ENCODE measurements at places on chromosomes 1 and 21.
A peak's percentile ranks its signal among the peaks of the same experiment; 100 is the strongest.

- peak; percentile 97 for DNase-seq
Observed at GRCh38 chr1:145957443-145958319, at the start of gene LIX1L. TSS of gene LIX1L (minus strand) at chr1:145958017. CDS start at chr1:145957927, 90 bp downstream.

GRCh38 chr1:87392248-87393192, 63.8 kb downstream of the LMO4 start:
- peak; percentile 38 for DNase-seq

DNA sequence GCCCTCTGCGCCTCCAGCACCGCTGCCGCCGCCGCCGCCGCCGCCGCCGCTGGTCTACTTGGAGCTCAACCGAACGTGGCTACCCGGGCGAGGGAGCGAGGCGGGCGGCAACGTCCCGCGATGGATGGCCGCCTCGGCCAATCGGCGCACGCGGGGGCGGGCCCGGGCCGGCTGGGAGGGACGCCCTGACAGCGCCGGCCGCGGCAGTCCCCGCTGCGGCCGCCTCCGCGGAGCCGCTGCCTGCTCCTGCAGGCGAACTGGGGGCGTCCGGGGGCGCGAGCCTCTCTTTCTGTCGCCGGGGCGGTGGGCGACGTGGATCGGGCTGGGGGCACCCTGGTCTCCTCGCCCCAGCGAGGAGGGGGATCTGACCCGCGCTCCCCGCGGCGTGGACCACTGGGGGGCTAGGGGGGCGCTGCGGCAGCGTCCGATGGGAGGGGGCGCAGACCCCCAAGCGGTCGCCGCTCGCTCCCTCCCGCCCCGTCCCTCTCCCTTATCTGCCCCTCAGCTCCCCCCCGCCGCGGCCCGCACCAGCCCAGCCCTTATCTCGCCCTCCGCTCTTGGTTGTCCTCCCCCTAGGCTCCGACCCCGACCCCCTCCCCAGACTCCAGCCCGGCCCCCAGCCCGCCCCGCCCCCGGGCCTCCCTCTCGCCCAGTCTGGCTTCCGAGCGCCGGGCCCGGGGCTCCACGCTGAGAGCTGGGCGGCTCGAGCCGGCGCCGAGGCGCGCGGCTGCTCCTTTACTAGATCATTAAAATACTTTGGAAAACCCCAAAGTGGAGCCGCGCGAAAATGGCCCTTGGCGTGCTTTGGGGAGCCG, at the start of gene SSBP3:
TSS of gene SSBP3 (minus strand) at position 56 of the 815 bp plus-strand sequence.
- peak; percentile 89 for DNase-seq

DNA sequence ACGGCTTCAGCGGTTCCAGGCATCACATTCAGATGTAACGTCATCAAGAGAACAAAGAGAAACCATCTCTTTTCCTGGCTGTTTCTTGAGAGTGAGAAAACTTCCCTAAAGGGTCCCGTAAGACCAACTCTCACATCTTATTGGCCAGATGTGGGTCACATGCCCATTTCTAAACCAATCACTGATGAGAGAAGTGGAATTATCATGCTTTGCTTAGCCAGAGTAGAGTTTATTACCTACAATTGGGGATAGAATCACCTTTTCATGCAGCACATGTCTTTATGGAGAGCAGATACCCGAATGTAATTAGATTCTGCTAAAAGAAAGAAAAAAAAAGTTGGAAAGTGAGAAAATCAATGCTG, 54.4 kb downstream of the LYPLAL1 start:
- DNase-seq, result no peak

DNA sequence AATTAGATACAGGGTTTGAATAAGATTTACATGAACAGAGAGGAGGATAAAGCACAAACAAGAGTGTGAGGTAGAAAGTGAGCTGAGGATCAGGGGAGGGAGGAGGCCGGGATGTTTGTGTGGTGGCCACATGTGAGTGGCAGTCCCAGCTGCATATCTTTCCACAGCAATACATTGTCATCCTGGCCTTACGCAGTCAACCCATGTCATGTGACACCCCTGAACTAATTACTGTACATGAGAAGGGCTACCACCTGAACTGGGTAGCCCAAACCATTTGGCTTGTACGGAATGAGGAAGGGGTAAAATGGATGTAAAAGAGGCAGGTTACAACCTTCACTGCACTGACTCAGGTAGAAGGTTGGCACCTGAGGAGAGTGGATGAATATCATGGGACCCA, 4.2 kb downstream of the SLAMF7 start:
- no peak for DNase-seq

DNA sequence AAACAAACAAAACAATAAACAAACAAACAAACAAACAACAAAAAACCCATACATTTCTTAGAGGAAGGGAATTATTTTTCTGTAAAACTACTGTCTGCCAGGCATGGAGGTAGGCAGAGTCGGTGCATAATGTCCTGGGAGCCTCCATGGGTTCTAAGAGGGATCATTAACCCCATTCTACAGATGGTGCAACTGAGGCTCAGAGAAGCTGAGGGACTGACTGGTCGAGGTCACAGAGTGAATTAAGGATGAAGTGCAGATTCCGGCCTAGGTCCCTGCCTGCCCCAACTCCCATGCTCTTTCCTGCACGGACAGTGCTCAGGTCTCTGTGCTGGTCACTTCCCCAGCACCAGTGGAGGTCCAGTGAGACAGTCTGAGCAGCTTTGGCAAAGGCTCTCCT, 15.8 kb upstream of the WNT4 start:
- no peak for DNase-seq

DNA sequence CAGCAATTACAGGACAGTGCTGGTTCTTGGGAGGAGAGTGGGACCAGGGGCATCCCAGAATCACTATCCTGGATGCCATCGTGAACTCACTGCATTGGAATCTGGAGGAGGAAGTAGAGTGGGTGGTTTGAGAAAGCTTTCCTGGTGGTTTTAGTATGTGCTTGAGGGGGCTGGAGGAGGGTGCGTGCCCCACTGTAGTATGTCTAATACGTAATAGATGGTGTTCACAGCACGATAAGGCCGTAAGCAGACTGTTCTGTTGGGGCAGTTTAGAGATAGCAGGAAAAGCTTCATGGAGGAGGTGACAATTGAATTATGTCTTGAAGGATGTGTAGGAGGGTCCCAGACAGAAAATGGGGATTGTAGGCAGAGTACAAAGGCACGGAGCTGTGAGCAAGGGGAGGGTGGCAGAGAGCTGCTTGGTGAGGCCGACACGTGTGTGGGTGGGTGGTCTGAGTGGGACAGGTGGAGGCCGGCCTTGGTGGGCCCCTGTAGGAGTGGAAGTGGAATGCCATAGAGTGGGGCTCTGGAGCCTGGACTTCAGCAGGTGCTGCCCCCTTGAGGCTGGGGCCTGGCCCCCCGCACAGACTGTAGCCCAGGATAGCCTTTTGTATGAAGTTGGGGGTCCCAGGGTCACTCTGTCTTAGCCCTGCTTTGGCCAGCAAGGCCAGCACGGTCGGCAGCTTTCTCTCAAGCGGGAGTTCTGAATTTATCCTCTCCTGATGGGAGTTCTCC, 37.0 kb downstream of the IL6R start:
- no peak for DNase-seq

- no peak for DNase-seq
Observed at GRCh38 chr1:208089761-208090370, 154.3 kb downstream of the PLXNA2 start.

- DNase-seq, result no peak
Observed at GRCh38 chr1:234386122-234386521, 12.9 kb downstream of the COA6 start.

- DNase-seq, result no peak
Observed at GRCh38 chr1:31390071-31390470, 17.2 kb upstream of the FABP3 start.

DNA sequence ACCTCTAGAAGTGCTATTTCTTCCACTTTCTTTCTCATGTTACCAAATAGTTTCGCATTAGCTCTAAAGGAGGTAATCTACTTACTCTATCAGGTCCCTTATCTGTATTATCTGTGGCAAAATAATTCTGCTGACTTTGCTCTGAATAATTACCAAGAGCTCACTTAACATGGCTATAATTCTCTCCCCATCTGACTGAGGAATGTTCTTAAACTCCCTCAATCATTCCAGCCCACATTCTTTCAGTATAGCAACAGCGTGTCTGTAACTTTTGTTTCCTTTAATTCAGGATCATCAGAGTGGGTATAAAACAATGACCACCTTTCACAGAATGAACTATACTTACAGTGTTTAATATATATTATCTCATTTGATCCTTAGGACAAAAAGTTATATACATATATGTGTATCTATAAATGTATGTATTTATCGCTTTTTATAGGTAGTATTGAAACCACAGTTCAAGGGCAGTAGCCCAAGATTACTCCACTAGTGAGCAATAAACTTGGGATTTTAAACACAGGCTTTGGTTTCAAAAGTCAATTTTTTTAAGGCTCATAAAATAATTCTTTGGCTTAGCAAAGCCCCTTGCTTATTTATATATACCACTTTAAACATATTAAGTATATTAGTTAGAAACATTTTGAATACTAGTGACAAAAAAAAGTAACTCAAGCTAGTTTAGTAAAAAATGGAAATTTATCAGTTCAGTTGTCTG, 36.1 kb upstream of the ST6GALNAC3 start:
- DNase-seq, result no peak

DNA sequence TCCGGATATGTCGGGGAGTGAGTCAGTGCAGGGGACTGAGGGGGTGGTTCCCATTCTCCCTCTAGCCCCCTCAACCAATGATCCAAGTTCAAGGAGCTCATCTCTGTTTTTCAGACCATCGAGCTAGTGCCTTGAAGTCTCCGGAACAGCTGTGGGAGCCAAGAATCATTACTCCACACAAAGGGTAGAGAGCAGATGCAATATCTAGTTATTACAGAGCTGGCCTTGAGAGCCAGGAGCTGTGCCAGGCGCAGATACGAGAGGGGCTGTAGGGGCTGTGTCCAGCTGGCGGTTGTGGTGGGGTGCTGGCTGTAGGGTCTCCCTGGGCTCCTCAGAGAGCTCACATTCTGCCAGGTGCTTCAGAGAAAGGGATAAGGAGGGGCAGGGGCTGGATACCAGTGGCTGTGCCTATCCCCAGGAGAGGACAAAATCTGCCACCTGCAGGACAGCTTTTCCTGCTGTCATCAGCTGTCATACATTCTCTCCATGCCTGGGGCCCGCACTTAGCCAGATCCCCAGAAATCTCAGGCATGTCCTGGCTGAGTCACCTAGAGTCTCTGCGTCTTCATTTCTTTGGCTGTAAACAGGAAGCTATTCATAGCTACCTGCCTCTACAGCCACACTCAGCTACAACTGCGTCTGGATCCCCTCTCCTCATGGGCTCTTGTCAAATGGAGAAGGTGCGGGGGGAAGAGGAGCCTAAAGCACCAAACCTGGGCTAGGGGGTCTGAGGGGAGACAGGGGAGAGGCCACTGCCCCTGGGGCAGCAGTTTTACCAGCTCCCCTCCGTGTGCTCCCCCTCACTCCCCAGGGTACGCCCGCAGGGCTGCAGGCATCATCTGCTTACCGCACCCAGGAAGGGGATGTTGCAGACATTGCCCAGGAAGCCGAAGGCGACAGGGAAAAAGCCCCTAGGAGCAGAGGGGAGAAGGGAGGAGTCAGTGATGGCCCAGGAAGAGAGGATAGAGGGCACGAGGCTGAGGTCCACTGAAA, 2.4 kb upstream of the KISS1 start:
- DNase-seq, result peak; percentile 44

- no peak for DNase-seq
Observed at GRCh38 chr1:19063122-19063521, 106.6 kb upstream of the IFFO2 start.

- peak; percentile 88 for DNase-seq
Observed at GRCh38 chr1:209409780-209410179, 173.7 kb upstream of the CAMK1G start.

DNA sequence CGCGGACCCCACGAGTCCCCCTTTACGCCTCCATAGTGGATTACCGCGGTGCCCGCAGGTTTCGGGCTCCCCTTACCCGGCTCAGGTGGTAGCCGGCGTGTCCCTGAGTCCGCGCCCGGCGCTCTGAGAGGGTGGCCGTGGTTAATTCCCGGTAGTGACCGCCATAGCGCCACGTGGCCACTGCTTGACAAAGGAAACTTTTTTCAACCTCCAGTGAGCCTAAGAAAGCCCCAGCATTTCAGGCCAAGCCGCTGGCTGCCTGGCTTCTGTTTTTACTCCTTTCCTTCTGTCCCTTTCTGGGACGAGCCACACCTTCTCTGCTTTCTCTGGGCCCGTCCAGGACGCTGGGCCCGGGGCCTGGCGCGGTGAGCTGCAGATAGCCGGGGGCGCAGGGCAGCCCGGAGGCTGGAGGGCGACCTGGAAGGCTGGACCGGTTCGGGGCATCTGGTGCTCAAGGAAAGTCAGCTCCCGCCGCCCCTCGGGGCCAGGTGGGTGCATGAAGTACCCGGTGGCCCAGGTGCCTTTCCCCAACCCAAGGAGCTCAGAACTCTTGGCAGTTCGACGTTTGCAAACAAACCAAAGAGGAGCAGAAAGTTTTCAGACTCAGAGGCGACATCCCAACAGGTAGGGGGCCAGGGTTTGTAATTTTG, 540 bp upstream of the C1orf198 start:
- DNase-seq, result peak; percentile 65

GRCh38 chr1:89259283-89259971, 13.2 kb downstream of the GBP5 start:
- DNase-seq, result no peak

DNA sequence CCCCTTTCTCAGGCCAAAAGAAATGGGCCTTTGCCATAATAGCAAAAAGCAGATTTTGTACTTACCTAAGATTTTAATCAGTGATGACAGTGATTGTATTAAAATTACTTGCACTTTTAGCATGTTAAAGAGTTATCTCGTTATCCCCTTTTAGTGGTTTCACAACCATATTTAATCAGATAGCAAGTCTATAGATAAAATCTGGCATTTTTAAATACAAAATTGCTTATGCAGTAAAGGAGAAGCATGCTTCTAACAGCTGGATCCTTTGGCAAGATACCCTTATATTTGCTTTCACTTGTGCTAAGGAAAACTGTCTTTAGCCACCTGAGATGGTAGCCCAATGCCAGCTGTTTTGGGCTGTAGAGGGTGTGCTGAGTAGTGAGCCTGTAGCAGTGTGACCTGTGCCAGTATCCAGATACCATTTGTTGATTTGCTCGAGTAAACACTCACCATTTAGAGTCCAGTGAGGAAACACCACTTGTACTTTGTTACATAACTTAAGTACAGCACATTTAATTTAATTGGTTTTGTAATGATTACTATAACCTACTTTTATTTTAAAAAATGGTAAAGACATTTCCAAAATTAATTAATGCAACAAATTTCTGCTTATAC, 314.4 kb upstream of the ZP4 start:
- DNase-seq, result no peak

- DNase-seq, result peak; percentile 17
Observed at GRCh38 chr1:88302843-88303486, 381.1 kb upstream of the PKN2 start.

DNA sequence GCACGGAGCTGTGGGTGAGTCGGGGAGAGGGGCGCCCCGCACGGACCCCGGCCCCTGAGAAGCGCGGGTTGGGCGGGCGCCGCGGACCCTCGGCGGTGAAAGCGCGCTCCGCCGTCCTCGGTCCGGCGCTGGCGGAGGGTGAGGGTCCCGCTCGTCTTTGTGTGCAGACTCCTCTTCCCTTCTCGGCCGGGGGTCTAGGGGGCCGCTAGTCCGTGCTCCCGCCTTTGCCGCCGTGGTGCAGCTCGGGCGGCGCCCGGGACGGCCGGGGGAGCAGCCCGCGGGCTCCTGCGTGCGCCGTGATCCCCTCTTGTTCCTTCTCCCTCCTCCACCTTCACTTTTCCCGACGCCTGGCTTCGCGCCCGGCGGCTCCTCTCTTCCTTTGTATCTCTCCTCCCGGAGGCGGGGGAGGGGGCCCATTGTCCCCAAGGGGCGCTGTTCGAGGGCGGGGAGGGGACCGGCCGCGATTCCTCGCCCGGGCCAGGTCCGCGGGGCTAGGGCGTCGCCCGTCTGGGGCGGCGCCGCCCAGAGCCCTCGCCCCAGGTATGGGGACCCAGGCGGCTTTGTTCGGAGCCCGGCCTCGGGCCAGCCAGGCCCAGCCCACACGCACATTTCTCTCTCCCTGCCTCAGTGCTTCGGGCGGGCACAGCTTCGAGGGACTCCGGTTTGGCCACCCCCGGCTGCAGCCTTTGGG, 519 bp downstream of the FNBP1L start:
- DNase-seq, result peak; percentile 38
